Dermis blood vessel endothelial cell (primary cell): ENCODE measurements at places on chromosomes 7 and 10. TPM values are rescaled to one million over a fixed set of nuclear protein-coding genes. Genes with fewer than 3 reads are reported as not detected.
A peak's percentile ranks its signal among the peaks of the same experiment; 100 is the strongest.

The ABCC2 gene
- 0.79 and 1.5 TPM in 2 replicates for total RNA-seq

The AMPH gene
- total RNA-seq, result not detected in 2 replicates

The MBL2 gene
- not detected in 2 replicates for total RNA-seq

The AZGP1 gene
- not detected in 2 replicates for total RNA-seq

The PSD gene
- 0.23 and 0.34 TPM in 2 replicates for total RNA-seq

The C10orf71 gene
- not detected in 2 replicates for total RNA-seq

The KAT6B gene
- 24.9 and 26.5 TPM in 2 replicates for total RNA-seq

The CPA4 gene
- total RNA-seq, result 0.17 and 0.74 TPM in 2 replicates

The EIF5AL1 gene
- 0.51 TPM in 2 replicates for total RNA-seq

DNA sequence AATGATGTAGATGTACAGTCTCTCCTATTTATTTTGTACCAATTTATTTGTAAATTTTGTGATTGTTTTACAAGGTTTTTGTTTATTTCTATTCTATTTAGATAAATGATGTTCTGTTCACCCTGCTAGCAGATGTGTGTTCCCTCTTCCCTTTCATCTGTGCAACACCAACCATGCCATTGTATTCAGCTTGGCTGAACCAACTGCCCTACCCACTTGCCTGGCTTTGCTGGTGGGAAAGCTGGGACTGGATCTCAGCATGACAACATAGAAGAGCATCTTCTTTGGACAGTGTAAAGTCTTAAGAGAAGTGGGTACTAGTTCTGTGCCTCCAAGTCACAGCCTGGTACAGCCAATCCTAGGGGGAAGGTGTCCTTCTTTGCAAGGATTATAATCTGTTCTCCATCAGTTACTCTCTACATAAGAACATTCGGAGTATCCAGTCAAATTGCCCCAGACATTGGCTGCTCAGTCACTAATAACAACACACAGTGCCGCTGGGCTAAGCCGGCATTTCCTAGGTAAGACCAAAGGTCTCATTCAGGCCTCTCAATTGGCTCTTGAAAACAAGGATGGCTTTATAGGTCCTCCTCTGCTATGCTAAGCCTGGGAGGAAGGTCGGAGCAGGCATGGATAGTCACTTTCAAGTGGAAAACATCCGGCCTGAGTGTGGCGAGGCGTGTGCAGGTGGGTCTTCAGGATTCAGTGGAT is 109.7 kb downstream of the NT5C2 start:
- no peak for DNase-seq

- no peak for DNase-seq
These were observed 19.4 kb upstream of the TMEM72 start for GRCh38 chr10:44891721-44892120.

DNA sequence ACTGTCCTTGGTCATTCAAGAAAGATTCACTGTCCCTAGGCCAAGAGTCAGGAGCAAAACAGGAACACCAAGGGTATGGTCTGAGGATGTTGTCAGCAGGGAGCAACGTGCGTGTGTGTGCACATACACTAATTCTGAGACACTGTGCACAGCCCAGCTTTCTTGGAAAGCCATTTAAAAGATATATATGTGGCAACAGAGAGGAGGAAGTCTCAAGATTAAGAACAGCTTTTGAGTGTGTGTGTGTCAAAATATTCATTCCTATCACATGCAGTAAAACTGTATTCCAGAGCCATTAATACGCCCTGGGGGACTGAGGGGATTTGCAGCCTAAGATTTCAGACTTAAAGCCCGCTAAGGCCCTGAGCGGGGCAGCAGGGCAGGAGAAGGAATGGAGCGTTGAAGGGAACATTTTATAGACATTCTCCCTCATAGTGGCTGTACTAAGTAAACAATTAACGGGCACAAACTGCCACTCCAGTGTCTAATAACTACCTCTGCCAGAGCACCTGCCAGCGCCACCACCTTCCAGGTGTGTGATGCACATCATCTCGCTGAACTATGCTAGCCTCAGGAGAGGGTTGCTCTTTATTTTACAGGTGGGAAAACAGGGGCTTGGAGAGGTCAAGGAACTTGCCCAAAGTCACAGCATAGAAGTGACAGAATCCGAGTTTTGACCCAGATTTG is 2.0 kb downstream of the NOD1 start:
- DNase-seq, result no peak

GRCh38 chr10:91036807-91037411 is 116.0 kb upstream of the ANKRD1 start:
- DNase-seq, result no peak

DNA sequence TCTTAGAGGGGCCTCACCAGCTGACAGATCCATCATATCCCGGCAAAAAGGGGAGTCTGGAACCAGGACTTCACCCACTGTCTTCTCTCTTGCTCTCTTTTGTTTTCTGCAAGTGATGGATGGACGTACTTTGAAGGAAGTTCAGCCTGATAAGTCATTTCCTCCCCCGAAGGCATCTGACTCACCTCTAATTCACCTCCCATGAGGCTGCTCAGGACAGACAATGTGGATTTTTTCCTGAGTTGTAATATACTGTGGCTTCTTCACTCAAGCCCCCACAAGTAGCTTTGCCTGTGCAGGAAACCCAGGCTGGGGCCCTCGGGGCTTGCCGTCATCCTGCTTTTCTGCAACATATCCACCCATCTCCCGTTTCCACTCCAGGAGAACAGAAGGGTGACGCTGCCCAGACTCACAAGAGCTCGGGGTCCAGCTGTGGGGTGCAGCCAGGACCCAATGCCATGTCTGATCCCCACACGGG is 70.4 kb downstream of the ASB13 start:
- DNase-seq, result peak; percentile 87

GRCh38 chr10:66671562-66671961 is 254.3 kb upstream of the LRRTM3 start:
- no peak for DNase-seq

- DNase-seq, result no peak
These were observed 38.8 kb downstream of the TBXAS1 start for GRCh38 chr7:139867847-139868246.

DNA sequence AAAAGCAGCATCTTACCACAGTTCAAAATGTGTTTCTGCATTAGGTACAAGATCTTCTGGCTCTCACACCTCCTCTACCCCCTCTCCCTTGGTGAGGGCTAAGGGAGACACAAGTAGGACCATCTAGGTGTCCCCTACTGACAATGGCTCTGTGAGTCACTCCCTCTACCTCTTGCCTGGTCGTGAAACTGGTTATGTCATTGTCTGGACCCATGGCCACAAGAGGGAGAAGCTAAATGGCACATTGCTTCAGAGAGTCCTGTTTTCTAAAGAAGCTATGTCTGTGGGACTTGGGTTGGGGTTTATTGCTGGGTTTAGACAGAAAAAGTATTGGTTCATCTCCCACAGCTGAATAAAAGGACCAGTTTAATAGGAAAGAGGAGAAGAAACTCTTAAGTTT is 4.0 kb upstream of the PLXNA4 start:
- DNase-seq, result peak; percentile 56

- peak; percentile 64 for DNase-seq
These were observed 494 bp downstream of the PALS2 start for GRCh38 chr7:24573554-24574338.

DNA sequence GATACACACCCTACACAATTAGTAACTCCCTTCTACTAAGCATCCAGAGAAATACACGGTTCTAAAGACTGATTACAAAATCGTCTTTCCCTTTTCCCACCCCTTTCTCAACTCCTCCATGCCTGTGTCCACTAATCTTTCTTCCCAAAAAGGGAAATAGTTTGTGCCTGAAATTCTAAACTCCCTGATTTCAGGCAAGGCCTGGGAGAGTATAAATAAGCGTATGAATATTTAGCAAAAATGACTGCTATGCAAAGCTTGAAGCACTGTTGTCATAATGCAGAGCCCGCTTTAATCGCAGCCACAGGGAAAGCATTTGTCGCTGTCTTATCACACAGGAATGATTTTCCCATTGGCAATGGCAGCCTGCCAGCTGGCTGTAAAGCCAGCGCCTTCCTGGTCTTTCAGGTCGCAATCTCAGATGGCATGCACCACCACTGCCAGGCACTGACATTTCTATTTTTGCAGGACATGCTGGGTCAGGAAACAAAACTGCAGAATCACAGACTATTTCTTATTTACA is 142.9 kb upstream of the PCGF5 start:
- peak; percentile 65 for DNase-seq

GRCh38 chr7:27936768-27937102 is 196.8 kb downstream of the TAX1BP1 start:
- DNase-seq, result no peak

GRCh38 chr7:66170309-66171231 is 34.6 kb upstream of the TPST1 start:
- DNase-seq, result no peak

- no peak for DNase-seq
These were observed 7.0 kb downstream of the CALHM3 start for GRCh38 chr10:103472005-103472404.

DNA sequence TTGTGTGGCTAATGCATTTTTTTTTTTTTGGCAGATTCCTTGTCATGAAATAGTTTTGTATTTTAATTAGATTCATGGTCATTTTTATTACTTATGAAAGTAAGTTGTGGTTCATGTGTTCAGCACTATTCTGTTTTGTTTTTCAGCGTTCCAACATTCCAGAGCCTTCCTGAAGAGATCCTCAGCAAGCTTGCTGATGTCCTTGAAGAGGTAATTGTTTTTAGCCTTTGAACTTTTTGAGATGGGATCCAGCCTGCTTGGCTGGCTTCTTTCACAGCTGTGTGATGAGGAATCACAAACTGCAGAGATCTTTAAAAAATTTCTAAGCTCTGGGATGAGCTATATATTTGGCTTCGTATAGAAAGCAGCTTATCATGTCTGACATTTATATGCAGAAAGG is 208.0 kb upstream of the CSTF2T start:
- no peak for DNase-seq

- no peak for DNase-seq
These were observed 61.0 kb upstream of the INSYN2A start for GRCh38 chr10:127257395-127257794.

GRCh38 chr10:124697443-124697836 is 46.7 kb downstream of the FAM53B start:
- DNase-seq, result no peak

- DNase-seq, result no peak
These were observed 147.2 kb upstream of the FAM171A1 start for GRCh38 chr10:15518250-15518649.

GRCh38 chr7:138417078-138417700 is 42.9 kb upstream of the TRIM24 start:
- no peak for DNase-seq
